ENCODE measurements at places on chromosomes 4 and X.

GRCh38 chr4:186586205-186586604, 30.8 kb upstream of the MTNR1A start:
- DNase-seq: no peak

DNA sequence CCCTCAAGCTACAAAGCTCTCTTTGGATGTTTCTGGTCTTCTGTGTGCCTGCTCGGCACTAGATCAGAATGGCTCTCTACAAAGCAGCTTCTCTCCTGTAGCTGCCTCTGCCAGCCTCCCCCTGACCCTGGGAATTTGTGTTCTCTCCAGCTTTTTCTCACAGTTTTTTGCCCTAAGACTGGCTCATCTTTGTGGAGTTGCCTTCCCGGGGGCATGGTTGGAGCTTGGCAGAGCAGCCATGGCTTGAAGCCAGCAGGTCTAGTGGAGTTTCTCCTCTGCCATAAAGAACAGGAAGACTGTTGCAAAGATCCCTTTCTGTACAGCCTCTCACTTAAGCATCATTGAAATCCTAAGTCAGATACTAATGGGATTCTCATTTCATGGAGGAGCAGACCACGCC, 163.3 kb upstream of the MAMLD1 start:
- DNase-seq: no peak

DNA sequence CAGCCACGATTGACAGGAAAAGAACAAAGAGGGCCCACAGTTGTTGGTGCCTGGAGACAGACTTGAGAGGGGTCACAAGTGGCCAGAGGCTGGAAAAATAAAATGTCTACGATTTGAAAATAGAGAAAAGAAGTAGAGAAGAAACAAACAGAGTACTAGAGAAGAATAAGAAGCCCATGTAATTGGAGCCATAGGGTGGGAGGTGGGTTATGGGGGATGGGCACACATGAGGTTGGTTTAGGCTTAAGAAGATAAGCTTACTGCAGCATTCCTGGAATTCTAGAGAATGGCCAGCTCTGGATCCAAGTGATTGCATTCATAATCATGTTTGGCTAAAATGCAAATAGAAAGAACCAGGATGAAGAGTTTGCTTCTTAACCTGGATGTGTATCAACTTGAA, 210.7 kb downstream of the MAML3 start:
- DNase-seq: no peak

- DNase-seq: no peak
Measured at GRCh38 chr4:74112399-74113105, 13.6 kb upstream of the CXCL2 start.

DNA sequence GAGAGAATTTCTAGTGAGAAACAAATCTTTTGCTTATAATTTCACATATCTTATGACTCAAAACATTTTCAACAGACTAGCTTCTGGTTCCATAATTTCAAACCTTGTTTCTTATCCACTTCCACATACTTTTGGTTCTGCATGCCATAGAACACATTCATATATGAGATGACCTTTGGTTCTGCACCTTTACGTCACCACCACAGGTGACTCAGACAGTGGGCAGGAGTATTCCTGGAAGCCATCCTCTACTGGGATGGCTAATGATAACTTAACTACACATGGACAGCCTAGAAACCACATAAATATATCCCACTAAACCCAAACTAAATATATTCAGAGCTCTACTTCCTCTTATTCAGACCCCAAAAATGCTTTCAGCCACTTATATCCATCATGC, 133.3 kb downstream of the DCK start:
- DNase-seq: no peak

Measured in NCI-H1930 (cell line).